NCI-H1092 (cell line): ENCODE measurements at places on chromosomes 4 and X.

DNA sequence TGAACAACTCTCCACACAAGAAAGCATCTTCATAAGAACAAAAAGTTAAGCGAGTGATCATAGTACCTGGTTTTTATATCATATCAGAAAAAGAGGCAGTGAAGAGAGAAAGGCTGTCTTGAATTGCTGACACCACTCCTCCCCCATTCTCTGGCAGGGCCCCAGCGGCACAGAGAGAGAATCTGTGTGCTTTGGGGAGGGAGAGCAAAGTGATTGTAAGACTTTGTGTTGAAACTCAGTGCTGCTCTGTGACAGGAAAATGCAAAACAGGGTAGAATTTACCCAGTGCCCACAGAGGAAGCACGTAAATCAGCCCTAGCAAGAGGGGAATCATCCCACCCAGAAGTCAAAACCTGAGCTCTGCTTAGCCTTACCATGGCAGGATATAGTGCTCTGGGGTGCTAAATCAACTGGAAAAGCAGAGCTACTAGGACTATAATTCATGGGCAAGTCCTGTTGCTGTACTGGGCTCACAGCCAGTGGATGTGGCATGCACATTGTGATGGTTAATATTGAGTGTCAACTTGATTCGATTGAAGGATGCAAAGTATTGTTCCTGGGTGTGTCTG lies 174.6 kb downstream of the PRR32 start:
- DNase-seq, result no peak

DNA sequence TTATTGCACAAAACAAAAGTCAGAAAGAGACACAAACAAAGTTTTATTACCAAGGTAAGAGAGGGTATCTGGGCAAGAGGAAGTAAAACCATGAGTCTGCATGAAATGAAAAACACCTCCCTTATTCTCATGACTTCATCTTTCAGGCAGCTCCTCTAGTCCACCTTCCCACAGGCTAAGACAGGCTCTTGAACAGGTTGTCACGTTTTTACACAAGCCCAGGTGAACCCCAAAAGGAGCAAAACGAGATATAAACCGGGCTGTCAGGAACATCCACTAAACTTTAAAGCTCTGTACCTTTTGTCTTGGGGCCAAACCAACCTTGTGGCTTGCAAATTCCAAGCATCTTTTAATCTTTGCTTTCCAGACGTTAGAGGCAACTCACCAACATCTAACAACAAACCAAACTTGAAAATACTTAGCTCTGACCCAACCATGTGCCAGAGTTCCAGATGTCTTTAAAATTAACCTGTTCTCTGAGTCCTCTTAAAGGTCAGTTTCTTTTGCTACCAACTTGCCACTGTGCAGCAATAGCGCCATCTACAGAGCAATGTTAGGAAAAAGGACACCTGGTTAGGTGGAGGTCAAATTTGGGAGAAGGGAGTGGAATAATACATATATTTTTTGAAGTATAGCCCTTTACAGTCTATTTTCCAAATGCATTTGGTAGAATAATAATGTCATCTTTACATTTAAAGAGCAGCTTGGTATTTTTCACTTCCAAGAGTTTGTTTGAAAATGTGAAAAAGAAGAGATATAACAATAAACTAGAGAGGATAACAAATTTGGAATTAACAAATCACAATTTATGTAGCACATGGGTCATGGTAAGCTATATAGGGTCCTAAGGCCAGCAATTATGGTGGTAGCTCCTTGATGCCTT lies 73.1 kb downstream of the QRFPR start:
- DNase-seq, result peak; percentile 14

DNA sequence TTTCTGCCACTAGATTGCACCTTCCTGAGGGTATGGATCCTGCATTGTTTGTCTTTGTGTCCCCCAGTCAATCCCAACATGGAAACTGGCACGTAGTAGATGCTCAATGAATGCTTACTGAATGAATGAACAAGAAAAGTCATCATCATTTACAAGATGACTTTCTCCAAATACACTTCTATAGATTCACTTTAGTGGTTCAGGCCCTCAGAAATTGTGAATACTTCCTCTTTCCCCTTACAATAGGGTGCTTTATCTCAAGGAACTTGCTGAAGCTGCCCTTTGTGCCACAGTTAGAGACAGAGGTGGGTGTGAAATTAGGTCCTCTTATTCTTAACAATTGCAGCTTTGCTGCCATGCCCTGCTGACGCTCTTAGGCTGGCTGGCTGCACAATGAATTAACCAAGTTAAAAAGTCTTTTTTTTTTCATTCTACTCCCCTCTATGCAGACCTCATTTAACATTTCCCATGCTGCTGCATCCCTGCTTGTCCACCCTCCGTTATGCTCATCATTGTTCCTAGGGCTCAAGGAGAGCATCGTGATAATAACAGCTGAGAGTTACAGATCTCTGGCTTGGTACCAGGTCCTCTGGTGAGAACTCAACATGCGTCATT lies 108.0 kb upstream of the ZNF518B start:
- DNase-seq, result no peak

DNA sequence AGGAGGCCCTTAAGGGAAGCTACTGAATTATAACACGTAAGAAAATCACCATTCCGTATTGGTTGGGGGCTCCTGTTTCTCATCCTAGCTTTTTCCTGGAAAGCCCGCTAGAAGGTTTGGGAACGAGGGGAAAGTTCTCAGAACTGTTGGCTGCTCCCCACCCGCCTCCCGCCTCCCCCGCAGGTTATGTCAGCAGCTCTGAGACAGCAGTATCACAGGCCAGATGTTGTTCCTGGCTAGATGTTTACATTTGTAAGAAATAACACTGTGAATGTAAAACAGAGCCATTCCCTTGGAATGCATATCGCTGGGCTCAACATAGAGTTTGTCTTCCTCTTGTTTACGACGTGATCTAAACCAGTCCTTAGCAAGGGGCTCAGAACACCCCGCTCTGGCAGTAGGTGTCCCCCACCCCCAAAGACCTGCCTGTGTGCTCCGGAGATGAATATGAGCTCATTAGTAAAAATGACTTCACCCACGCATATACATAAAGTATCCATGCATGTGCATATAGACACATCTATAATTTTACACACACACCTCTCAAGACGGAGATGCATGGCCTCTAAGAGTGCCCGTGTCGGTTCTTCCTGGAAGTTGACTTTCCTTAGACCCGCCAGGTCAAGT lies 6.9 kb upstream of the MSANTD1 start:
- DNase-seq, result no peak

DNA sequence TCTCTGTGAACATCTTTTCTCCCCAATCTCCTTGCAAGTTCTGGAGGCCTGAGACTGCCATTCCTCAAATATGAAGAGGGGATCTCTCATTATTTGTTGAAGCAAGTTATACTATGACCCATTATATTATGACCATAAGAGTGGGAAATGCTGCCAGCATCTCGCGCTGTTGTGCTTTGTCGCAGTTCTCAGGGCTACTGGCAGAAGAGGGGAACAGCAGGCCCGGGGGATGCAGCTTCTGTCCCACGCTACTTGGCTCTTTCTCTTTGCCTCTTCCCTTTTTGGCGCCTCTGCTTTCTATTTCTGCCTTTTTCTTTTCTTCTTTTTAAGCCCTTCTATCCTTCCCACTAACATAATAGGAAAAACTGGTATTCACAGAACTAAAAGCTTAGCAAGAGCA lies 64.2 kb downstream of the GEMIN8 start:
- no peak for DNase-seq

DNA sequence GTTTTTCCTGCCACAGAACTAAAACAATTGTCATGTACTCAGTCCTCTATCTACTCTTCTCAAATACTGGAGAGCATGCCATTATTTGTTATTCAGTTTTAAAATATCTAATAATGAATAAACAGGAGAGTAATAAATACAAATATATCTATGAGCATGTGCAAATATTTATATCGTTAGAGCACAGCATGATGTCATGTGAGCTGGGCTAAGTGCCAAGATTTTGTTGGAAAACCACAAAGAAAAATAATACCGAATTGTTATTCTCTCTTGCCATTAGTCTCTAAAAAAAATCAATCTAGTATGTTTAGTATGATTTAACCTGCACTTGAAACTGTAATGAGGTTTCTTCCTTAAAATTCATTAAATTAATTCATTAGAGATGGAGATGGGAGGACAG lies 97.3 kb downstream of the DDX60 start:
- DNase-seq, result peak; percentile 26

DNA sequence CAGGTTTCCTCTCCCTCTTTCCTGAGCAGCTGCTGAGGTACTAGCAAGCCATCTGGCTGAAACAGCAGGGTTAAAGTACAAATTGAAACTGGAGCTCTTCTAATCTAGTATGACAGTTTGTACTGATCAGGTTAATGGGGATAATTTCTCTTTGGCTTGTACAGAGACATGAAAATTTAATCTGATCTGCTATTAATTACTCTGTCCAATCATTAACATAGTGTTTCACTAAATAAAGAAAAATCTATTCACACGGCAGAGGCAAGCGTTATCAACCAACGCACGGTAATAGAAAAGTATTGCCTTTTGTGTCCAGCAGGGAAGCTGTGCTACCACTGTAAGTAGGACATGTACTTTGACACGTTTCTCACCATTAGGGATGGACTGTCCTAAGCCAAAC lies 71.1 kb downstream of the IGSF1 start:
- no peak for DNase-seq

DNA sequence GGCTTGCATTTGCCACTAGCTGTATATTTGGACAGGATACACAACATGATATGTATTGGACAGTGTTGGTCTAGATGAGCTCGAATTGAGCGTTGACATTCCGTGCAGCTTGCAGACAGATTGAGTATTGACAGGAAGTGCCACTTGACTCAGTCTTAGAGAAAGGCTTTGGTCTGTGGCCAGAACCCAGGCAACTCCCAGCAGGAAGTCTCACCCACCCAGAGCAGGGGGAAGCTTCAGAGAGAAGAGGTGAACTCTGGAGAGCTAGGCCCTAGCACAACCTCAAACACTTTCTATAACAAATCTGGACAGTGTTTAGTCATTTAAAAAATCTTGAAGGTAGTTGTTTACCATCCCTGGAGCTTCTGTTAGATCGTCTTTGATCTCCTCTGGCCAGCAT lies 280.5 kb downstream of the FBXW7 start:
- DNase-seq, result peak; percentile 59

DNA sequence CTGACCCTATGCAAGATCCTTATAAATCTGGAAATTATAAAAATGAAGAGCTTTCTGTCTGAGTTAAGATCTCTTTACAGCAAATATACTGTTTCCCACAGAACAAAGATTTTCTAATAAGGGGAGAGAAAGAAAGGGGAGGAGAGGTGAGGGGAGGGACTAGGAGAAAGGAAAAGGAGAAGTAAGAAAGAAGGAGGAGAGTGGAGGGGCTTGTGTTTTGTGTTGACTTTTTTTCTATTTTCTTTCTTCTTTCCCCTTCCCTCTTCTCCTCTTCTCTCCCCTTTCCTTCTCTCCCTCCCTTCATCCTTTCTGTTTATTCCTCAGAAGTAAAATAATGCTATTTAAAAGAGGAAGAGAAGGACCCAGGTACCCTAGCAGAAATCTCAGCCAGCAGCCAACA lies 6.2 kb downstream of the CXCL6 start:
- DNase-seq, result no peak

DNA sequence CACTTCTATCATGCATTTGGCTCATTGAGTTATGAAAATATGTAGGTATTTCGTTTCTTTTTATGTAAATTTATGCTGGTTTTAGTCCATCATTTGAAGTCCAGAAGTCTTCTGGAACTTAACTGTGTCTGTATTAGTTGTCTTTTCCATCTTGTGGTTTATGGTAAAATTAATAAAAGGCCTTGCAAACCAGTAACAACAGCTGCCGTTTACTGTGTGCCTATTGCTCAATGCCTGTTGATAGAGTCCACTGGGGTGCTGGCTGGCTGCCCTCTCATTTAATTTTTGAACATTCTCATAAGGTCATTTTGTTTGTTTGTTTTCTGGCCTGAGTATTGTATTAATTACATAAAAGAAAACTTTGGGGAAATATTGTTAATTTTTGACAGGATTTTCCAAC lies 98.0 kb downstream of the NAA11 start:
- DNase-seq, result no peak

GRCh38 chr4:2924286-2924685 lies 38.9 kb downstream of the NOP14 start:
- no peak for DNase-seq

- DNase-seq, result no peak
Measured at GRCh38 chr4:81811562-81812293, 340.0 kb upstream of the RASGEF1B start.

DNA sequence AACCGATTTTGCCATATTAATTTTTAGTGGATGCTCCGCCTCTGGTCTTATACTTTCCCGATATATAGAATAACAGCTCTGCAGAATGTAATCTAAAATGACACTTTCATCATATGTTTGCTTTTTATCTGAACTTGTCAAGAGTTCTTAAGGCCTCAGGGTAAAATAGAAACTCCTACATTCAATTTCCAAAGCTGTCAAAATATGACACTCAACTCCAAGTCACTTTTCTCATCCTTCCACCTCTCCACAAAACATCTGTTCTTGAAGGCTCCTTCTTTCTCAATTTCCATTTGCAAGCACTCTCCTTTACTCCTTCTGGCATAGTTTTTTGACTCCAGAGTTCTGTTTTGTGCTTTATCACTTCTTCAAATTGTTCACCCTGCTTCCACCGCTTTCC lies 242.2 kb downstream of the PDGFC start:
- no peak for DNase-seq

GRCh38 chrX:29107231-29107630 lies 520.0 kb downstream of the IL1RAPL1 start:
- no peak for DNase-seq

DNA sequence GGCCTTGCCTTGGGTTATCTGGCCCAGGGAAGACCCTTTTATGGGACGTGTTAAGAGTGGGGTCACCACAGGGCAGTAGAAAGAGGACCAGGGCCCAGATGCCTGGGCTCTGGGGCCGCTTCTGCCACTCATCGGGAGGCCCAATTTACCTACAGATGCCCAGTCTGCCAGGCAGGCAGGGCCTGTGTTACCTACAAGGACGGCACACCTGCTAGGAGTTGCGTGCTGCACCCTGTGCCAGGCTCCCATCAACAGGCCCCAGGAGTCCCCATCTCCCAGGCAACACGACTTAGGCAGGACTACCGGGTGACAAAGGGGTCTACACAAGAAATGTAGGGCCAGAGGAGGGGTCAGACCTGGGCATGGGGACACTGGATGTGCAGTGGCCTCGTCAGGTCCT lies 34.6 kb downstream of the WDR1 start:
- no peak for DNase-seq

GRCh38 chr4:111499706-111500105 lies 645.5 kb upstream of the FAM241A start:
- DNase-seq, result no peak

DNA sequence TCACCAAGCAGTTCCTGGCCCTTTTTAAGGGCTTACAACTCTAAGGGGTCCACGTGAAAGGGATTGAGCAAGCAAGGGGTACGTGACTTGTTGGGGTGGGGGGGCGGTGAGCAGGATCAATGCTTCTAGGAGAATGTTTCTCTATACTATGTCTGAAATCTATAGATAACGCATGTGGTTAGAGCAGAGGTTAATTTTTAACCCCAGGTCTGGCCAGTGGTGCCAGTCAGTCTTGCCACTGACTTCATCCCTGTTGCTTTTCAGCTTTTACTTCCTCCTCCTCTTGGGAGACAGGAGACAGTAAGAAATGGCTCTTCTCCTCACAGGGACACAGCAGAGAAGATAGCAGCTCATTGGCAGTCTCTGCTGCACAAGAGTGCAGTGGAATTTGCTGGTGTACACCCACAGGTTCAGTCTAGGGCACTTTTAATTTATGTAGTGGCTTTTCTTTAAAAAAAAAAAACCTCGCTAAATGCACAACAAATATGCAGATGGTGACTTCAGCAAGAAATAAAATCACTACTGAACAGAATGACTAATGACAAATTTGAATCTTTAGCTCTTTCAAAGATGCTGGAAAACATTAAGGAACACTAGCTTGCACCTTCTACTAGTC lies 190.5 kb downstream of the CCNG2 start:
- no peak for DNase-seq
